ENCODE measurements at places on chromosomes 1 and 21.

GRCh38 chr21:42290505-42290904 lies 24.7 kb downstream of the TFF3 start:
- no peak for DNase-seq

GRCh38 chr1:157813269-157813668 lies 6.7 kb downstream of the FCRL1 start:
- no peak for DNase-seq

DNA sequence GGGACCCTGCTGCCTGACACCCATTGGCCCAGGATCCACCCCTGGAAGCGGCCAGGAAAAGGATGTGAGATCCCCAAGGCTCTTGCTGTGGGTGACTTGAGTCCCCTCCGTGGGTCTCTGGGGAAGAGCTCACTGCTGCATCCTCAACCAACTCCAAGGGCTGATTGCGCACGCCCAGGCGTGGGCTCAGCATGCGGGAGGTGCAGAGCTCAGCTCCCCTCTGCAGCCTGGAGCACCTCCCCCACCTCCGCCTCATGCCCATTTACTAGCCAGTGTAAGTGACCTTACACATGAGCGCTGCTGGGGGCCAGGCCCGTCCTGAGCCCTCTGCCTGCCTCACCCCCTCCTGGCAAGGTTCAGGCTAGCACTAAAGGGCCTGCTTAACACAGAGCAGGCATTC lies 138.4 kb upstream of the VAMP3 start:
- no peak for DNase-seq

- no peak for DNase-seq
Measured at GRCh38 chr1:164337885-164338284, 221.1 kb upstream of the PBX1 start.

DNA sequence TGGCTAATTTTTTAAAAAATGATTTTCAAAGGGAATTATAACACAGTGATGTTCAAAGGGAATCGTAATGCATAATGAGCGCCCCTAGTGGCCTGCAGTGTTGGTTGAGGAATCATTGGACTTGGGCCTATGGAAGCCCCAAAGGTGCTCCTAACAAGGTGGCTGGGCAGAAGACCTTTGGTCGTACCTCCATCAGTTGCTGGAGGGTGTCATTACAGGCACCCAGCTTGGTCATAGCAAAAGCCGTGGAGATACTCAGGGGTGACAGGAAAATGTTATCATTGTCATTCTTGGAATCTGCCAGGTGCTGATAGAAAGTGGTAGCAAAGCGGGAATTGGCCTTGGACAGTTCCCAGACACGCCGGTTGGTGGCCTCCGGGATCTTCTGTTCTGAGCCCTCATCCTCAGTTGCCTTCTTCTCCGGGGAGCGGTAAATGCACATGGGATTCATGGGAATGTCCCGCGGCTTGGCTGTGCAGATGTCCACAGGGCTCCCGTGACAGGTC lies 2.7 kb downstream of the SERPINC1 start:
- DNase-seq, result no peak

DNA sequence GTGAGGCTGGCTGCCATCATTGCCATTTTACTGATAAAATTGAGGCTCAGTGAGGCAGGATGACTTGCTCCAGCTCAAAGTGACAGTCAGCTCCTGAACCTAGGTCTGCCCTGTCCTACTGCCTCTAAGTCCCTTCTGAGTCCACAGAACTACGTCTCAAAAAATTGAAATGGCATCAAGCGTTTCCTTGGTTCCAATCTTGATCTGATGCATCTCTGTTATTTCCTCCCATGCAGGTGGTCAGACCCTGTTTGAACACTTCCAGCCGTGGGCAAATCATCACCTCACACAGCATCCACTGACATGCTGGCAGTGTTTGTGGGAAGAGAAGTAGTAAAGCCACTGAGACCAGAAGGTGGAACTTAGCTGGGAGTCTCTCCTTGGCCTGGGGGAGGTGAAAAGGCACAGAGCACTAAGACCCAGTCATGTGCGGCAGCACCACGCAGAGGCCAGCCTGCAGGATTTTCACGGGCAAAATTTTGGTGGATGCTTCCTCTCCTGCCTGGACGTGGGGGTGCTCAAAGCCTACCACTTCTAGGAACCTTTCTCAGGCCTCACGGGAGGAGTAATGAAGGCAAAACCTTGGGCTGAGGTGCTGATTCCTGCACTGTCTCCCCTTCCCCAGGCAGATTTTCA lies 7.8 kb upstream of the CPLANE2 start:
- DNase-seq, result no peak

DNA sequence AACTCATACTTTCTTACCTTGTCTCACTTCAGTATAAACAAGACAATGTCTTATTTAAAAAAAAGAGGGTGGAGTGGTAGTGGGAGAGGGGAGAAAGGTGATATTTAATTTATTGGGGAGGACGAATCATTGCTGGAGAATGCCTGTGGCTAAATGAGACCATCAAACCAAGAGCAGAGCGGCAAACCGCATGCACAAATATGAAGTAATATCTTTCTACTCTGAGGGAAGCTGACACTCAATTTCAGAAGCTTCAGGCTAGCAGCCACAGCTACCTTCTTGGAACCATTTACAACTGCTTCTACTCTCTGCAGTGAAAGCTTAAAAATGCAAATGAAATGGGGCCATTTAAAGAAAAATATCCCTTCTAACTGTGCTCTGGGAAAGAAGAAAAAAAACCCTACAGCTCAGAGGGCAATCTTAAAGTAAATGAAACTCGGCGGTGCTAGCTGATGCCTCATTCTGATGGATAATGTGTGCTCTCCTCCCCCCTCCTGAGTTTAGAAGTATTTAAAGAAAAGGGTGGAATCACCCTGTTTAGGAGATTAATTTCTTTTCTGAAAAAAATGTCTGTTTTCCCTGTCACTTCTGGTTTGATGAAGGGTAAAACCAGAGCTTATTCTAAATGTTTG lies 178.2 kb upstream of the CAMK1G start:
- no peak for DNase-seq

GRCh38 chr21:28871388-28872010 lies 121.2 kb downstream of the LTN1 start:
- DNase-seq, result no peak

- DNase-seq, result no peak
Measured at GRCh38 chr1:179637211-179637860, 45.7 kb downstream of the TDRD5 start.

GRCh38 chr1:161935264-161935663 lies 88.4 kb downstream of the OLFML2B start:
- no peak for DNase-seq

GRCh38 chr1:25932321-25932720 lies 26.1 kb upstream of the STMN1 start:
- no peak for DNase-seq

DNA sequence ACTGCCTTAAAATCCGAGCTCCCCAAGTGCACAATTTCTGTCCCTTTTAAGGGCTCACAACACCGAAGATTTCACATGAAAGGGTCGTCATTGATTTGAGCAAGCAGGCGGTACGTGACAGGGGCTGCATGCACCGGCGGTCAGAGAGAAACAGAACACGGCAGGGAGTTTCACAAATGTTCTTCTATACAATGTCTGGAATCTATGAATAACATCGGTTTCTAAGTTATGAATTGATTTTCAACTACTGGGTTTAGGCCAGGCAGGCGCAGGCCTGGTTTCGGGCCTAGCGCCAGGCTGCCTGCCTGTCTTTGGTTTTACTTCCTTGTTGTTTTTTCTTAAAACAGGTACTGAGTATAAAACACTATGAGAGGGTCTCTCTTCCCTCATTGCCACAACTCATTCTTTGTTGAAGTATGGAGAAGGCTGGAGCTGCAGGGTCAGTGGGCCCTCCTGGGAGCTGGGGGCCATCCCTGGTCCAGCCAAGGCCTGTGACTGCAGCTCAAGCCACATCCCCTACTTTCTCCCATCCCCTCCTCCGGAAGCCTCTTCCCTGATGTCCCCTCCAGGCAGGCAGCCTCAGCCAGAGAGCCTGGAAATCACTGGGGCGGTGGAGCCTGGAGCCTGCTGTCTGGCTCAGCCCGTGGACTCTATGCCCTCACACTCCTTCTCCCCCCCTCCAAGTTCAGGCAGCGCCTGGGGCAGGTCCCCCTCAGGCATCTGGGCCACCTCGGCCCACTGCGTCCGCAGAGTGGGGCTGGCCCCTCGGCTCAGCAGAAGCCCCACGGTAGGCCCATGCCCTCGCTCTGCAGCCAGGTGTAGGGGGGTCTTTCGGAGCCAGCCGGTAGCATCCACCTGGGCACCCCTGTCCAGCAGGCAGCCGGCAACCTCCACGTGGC lies 2.4 kb downstream of the ANKRD65 start:
- no peak for DNase-seq

- no peak for DNase-seq
Measured at GRCh38 chr1:51328279-51328678, 2.1 kb downstream of the TTC39A start.

DNA sequence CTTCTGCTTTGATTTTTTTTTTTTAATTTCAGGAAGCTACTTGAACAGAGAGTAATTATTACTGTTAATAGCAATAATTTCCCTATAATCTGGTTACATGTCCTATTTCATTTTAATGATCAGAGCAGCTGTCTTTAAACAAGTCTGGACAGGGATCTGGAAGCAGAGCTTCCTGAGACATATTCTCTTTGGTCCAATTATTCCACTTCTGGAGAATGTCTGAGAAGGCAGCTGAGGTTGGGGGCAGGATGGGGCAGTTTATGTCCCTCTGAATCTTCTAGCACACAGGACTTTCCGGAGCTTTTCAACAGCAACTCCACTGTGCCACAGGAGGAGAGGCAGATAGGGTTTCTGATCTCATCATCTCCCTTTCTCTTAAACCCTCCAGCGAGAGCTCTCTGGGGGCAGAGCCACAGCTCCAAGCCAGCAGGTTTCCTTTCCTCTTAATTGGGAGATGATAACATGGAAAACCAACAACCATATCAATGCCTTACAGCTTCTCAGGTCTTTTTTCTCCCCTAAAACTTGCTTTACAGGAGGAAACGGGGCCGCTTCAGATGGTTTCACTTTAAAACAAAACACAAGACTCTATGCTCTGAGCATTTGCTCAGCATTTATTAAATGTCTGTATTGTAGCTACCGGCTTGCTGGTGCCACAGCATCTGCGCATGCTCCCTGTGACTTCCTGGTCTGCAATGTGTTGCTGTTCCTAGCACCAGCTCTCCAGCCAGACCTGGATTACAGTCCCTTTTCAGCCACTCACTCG lies 425.7 kb upstream of the USP24 start:
- peak; percentile 48 for DNase-seq

DNA sequence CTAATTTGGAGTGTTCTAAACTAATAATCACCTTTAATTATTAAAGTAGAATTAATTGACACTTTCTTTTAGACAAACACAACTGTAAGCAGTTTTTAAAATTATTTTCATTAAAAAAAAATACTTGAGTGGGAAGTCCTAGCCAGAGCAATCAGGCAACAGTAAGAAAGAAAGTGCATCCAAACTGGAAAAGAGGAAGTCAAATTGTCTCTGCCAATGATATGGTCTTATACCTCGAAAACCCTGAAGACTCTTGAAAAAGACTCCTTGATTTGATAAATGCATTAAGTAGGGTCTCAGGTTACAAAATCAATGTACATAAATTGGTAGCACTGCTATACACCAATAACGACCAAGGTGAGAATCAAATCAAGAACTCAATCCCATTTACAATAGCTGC lies 83.0 kb upstream of the GADD45A start:
- DNase-seq, result no peak

- no peak for DNase-seq
Measured at GRCh38 chr1:93614986-93615581, 66.6 kb downstream of the BCAR3 start.

DNA sequence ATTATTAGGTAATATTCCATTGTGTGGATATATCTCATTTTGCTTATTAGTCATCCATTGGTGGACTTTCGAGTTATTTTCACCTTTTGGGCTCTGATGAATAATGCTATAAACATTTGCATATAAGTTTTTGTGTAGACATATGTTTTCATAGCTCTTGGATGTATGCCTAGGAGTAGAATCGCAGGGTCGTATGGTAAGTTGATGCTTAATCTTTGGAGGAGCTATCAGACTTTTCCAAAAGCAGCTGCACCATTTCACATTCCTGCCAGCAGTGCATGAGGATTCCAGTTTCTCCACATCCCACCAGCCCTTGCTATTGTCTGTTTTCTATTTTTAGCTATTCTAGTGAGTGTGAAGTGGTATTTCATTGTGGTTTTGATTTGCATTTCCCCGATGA lies 120.3 kb upstream of the TMEM51 start:
- no peak for DNase-seq

DNA sequence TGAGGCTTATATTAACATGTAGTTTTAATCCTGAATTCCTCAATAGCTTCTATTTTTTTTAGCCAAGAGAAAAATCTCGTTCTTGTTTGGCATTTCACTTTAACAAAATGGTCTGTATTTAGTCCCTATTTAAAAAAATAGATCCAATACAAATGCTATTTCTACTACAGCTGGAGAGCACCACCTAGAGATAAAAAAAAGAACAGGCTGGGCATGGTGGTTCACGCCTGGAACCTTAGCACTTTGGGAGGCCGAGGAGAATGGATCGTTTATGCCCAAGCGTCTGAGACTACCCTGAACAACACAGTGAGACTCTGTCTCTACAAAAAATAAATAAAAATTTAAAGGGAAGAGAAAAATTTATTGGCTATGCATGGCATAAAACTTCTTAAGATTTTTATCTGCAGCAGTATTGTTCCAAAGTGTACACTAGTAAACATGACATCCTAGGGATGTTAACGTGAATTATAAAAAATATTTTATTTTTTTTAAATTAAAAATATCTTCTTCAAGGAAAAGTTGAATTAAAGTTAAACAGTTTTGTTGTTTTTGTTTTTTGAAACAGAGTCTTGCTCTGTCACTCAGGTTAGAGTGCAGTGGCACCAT lies 4.4 kb downstream of the ST7L start:
- DNase-seq, result no peak

DNA sequence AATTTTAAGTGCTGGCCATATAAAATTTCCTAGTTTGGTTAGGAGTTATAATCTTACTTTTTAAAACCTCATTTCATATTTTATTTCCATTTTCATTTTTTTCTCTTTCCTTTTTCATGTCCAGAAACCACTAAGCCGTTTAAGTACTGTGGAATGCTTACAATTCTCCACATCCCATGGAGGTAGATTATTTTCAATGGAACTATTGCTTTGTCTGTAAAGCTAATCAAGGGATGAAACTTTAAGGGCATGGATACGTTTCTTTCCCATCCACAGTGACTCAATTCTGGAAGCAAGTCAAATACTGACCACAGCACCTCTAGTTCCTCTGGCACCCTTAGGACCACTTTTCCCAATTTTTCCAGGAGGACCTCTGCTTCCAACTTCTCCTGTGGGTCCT lies 139.1 kb upstream of the ZNHIT6 start:
- DNase-seq, result no peak
